ENCODE measurements at places on chromosomes 2 and 18.

- DNase-seq, result peak; percentile 33
Measured at GRCh38 chr2:96594691-96595152, 43.4 kb downstream of the KANSL3 start.

DNA sequence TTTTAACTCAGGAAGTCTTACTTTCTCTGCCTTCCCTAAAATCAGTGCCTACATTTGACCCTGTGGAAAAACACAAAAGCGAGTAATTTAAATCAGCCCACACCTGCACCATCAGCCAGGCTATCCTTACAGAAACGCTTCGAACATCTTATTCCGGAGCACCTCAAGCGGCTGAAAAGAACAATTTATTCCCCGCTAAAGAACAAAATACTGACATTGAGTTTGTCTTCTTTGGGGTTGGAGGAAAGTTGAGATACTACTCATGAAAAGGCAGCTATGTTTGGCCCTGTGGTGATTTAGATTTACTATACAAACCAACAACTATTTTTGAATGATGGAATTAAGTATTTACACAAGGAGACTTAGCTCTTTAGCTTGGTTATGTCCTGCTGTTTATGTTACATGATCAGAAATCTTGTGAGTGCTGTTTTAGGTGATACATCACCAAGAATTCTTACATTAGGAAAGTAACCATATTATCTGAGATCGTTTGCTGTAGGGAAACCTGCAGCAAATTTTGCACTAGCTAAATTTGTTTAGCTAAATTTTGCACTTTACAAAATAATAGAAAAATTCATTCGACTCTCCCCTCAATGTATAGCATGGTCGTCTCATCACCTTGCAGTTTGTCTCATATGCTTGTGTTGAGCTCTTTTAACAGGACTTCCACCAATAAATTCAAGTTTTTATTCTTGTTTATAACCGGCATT is 158.8 kb upstream of the SIX2 start:
- no peak for DNase-seq

GRCh38 chr2:130190237-130190636 is 8.0 kb downstream of the TUBA3E start:
- DNase-seq, result no peak

DNA sequence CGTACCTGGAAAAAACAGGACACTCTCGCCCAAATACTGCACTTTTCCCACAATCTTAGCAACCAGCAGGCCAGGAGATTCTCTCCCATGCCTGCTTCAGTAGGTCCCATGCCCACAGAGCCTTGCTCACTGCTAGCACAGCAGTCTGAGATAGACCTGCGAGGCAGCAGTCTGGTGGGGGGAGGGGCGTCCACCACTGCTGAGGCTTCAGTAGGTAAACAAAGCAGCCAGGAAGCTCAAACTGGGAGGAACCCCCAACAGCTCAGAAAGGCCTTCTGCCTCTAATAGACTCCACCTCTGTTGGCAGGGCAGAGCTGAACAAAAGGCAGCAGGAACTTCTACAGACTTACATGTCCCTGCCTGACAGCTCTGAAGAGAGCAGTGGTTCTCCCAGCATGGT is 1202.8 kb upstream of the ACVR2A start:
- DNase-seq, result no peak

DNA sequence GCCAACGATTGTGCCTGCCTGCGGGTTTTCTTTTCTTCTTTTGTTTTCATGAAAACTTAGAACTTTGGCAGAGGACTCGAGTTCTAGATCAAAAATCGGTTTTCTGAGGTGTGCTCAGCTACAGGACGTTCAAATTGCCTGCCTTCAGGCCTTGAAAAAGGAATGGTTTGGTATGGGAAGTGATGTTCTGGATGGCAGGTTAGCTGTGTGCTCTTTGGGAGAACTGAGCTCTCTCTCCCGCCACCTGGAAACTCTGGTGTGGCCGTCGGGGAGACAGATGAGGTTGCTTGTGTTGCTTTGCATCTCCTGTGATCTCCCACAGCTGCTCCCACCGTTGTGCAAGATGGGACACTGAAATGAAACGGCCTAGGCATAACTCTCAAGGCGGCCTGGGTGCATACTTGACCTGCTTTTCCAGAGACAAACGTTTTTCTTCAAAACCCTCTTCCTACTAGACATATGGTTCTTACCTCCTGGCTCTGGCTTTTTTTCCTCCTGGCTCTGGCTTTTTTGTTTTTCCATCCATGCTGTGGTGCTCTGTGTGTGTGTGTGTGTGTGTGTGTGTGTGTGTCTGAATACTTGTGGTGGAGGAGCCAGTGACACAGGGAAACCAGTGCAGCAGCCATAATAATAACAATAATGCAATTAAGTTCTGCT is 2.0 kb downstream of the FMNL2 start:
- no peak for DNase-seq

DNA sequence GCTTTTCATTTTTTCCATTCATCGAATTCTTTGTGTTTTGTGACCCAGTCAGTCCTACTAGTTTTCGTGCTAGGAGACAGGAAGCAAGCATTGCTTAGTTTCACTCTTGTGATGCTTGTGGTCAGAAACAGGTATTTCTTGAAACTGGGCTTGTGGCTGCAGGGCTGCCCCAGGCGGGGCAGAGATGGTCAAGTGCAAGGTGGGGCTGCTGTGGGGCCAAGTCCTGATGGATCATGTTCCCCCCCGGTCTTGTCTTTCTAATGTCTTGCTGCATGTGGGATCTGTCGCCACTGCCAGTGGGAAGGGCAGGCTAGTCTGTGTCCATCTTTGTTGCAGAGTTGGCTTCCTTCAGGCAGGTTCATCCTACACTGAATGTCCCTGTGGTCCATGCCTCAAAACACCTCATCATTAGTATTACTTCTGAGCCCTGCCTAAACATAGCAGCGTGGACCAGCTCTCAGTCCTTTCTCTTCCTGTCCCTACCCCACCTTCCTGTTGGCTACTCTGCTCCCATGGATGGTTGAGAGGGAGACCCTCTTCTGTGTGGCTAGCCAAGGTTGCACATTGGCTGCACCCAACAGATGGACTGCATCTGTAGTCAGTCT is 38.7 kb downstream of the INPP4A start:
- DNase-seq, result no peak

GRCh38 chr2:119434664-119435063 is 3.0 kb downstream of the TMEM37 start:
- DNase-seq, result no peak

DNA sequence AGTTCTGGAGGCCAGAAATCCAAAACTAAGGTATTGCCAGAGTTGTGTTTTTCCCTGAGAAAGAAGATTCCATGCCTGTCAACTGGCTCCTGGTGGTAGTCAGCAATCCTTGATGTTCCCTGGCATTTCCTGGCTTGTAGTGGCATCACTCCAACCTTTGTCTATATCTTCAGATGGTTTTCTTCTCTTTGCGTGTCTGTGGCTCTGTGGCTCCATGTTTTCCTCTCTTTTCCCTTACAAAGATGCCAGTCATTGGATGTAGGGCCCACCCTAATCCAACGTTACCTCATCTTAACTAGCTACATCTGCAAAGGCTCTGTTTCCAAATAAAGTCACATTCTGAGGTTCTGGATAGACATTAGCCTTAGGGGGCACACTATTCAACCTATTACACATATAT is 41.8 kb downstream of the SLC14A1 start:
- DNase-seq, result no peak

GRCh38 chr2:143586119-143586518 is 456.9 kb downstream of the ARHGAP15 start:
- DNase-seq, result no peak

DNA sequence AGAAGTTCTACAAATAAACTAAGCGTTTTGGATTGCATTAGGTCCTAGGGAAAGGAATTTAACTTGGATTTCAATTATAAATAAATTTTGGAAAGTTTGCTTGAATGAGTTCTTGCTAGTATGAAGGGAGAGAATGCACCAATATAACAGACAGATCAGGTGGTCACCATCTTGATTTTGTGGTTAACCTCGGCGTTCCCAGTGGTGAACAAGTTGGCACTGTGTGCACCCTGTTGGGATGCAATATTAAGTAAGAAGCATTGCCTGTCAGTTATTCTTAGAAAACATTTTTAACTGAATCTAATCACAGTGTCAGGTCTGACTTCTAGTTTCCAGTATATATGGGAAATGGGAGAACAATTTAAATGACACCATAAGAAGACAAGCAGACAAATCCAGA is 673.4 kb downstream of the SLC4A3 start:
- DNase-seq, result no peak

DNA sequence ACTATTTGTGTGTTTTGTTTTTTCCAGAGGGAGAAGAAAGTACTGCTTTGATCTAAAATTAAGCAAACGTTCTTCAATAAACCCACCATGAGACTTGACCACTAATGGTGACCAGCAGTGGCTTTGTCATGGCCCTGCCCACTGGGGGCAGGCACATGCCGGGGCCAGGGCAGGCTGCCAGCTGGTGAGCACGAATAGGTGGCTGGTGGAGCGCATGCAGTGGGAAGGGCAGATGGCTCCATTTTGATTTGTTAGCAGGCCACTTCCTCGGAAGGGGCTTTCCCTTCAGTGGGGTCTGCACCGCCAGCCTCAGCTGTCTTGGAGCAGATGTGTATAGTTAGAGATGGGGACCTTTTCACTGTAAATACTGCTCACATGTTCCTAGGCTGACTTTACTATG is 277.1 kb downstream of the SOX11 start:
- DNase-seq, result no peak

DNA sequence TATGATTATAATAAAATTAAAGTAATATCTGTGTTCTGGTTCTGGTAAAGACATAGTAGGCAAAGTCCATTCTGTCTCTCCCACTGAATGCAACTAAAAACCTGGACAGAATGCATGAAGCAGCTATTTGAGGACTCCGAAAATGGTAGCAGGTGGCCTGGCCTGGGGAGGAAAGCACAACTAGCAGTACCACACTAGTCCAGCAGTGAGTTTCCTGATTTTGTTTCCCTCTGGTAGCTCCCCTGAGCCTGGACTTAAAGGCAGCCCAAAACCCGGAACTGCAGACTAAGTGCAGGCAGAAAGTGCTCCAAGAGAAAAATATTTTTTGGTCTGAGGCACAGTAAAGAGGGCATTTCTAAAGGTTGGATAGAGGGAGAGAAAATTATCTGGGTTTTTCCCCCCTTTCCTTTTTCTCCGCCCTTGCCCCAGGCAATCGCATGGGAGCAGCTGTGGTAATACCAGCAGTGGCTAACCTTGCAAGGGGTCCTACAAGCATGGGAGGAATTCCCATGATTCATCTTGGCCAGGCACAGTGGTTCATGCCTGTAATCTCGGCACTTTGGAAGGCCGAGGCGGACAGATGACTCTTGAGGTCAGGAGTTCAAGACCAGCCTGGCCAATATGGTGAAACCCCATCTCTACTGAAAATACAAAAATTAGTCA is 32.3 kb downstream of the ASXL2 start:
- no peak for DNase-seq

- DNase-seq, result no peak
Measured at GRCh38 chr18:2036086-2036485, 535.2 kb downstream of the METTL4 start.

DNA sequence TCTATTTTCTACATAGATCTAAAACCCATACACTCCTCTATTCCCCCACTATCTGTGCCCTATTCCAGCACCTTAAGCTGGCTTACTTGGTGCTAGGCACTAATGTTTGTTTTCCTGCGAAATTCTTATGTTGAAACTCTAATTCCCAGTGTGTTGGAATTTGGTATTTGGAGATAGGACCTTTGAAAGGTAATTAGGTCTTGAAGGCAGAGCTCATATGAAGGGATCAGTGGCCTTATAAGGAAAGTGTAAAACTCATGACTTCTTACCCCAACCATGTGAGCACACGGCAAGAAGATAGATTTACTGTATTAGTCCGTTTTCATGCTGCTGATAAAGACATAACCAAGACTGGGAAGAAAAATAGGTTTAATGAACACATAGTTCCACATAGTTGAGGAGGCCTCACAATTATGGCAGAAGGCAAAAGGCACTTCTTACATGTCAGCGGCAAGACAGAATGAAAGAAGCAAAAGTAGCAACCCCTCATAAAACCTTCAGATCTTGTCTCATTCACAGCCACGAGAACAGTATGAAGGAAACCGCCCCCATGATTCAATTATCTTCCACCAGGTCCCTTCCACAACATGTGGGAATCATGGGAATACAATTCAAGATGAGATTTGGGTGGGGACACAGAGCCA is 10.5 kb upstream of the LRATD1 start:
- DNase-seq, result no peak

GRCh38 chr18:8747440-8747937 is 42.1 kb downstream of the MTCL1 start:
- no peak for DNase-seq

DNA sequence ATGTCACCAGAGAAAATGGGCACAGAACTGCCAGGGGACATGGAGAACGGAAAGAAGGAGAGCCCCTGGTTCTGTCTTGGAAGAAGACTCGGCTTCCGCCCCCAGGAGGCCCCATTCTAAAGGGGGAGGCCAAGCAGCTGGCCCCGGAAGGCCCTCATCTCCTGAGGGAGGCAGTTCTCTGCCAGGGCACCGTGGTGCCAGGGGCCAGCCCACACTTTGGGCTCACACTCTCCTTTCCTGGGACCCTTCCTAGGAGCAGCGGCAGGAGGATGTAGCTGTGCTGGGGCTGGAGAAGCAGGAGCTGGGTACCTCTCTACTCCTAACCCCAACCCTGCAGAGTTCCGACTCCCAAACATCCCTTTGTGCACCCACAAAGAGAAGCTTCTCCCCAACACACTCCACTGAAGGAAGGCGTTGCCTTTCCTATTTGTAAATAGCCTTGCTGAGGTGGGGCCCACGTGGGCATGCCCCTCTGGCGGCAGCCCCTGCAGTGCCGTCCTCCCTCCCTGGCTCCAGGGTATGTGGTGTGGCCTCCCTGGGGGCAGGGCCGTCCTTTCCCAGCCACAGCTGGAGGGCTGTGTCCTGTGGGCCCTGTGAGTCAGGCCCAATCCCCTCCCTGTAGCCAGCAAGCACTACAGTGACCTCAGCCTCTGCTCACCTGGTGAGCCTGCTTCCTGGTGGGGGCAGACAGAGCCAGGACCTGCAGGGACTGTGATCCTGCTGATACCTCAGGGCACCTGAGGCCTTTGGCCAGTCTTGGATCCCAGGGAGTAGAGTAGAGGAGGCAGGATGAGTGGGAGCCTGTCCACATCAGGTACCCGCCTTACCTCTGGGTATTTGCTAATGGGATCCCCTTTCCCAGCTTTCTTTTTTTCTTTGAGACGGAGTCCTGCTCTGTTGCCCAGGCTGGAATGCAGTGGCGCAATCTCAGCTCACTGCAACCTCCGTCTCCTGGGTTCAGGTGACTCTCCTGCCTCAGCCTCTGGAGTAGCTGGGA is 26.6 kb downstream of the ZFP36L2 start:
- no peak for DNase-seq

- DNase-seq, result no peak
Measured at GRCh38 chr18:78816114-78816513, 163.5 kb upstream of the SALL3 start.

DNA sequence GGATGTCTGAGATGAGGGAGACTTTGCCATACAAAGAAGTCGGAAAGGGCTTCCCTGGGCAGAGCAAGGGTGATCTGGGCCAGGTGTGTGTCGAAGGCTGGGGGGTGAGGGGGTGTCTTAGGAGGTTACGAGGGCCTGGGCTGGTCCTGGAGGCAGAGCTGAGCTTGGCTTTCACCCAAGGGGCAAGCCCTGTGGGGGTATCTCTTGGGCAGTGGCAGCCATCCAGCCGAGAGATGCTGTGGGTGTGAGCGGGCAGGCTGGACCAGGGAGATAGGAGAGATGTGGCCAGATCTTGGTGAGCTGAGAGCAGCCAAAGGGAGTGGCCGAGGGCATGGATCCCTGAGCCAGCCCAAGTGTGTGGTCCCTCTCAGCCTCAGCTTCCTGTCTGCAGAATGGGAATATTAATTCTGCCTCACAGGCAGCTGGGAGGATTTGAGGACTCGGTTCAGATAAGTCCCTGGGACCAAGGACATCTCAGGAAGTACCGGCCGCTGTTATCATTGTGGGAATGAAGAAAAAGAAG is 33.0 kb downstream of the MAL start:
- DNase-seq, result no peak

GRCh38 chr2:168453404-168453803 is 2.7 kb upstream of the CERS6 start:
- no peak for DNase-seq
